Central memory CD4-positive, alpha-beta T cell (primary cell): ENCODE measurements at places on chromosomes 2 and 18.
A peak's percentile ranks its signal among the peaks of the same experiment; 100 is the strongest.

DNA sequence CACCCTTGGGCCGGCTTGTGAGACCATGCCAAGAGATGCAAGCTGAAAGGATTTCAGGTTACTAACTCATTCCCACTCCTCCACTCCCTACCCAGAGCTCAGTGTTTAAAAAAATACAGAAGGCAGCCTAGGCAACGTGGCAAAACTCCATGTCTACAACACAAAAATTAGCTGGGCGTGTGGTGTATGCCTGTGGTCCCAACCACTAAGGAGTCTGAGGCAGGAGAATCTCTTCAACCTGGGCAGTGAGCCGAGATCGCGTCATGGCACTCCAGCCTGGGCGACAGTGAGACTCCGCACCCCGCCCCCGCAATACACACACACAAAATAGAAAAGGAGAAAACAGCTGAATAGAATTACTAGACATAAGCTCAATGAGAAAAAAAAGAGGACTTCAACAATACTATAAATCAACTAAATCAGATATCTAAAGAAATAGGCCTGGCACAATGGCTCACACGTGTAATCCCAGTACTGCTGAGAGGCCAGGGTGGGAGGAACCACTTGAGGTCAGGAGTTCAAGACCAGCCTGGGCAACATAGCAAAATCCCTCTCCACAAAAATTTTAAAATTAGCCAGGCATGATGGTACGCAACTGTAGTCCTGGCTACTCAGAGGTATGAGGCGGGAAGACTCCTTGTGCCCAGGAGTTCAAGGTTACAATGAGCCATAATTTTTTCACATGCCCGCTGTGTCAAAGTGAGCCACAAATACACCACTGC, 10.1 kb downstream of the IWS1 start:
- DNase-seq, result no peak

DNA sequence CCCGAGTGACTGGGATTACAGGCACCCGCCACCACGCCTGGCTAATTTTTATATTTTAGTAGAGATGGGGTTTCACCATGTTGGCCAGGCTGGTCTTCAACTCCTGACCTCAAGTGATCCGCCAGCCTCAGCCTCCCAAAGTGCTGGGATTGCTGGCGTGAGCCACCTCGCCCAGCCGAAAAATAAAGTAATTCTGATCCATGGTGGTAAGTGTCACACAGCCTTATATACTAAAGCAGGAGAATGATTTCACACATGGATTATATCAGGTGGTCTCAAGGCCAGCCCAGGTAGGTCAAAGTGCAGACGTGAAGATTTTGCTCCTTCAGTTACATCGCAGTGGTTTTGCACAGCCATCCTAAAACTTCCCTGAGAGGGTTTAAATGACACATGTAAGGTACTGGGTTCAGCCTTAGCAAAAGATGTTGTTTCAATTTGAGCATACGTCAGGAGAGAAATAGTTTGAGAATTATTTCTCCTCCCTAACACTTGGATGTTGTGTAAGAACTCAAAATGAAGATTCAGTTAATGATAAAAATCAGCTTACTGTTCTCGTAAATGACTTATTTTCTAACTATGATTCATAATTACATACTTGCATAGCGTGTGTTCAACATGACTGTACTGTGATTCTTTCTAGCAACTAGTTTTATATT, 93.0 kb upstream of the SLC39A10 start:
- peak; percentile 12 for DNase-seq

DNA sequence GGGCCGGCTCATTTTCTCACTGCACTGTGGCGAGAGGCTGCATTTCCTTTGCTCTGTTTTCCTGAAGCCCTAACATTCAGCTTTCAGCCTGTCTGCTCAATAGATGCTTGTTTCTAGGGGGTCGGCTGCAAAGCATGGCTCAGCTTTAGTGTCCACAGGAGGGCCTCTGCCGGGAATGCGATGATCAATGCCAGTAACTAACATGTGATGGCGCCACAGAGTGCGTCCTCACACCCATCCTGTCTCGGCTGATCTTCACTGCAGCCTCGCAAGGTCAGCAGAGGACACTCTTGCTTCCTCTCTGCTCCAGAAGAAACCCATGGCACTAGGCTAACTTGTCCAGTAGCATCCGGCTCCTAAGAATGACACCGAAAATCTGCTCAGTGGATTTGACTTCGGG, 156.4 kb upstream of the PXDN start:
- no peak for DNase-seq

DNA sequence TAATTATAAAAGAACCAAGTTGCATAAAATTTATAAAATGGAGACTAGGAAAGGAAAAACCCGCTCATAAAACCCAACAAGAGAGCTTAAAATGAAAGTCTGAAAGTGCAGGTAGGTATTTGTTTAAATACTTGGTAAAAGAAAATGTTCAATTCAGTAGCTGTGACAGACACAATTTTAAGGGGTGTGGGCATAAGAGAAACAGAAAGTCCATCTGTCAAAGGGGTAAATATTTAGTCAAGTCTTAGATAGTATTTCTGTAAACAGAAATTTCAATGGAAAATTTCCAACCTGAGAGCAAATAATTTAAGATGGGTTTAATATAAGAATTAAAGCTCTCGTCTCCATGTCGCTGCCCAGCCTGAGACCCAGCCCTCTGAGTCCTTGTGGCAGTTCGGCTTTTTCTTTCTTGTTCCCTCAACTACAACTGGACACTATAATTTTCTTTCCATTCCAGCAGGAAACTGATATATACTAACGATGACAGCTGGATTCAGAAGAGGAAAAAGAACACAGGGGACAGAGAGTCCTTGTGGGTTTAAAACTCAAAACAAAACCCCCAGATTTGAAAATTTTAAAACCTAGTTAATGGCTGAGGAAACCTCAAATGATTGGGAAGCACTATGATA, 88.0 kb upstream of the ZFP36L2 start:
- DNase-seq, result no peak

- no peak for DNase-seq
Observed at GRCh38 chr2:66862885-66863650, 428.1 kb downstream of the MEIS1 start.

DNA sequence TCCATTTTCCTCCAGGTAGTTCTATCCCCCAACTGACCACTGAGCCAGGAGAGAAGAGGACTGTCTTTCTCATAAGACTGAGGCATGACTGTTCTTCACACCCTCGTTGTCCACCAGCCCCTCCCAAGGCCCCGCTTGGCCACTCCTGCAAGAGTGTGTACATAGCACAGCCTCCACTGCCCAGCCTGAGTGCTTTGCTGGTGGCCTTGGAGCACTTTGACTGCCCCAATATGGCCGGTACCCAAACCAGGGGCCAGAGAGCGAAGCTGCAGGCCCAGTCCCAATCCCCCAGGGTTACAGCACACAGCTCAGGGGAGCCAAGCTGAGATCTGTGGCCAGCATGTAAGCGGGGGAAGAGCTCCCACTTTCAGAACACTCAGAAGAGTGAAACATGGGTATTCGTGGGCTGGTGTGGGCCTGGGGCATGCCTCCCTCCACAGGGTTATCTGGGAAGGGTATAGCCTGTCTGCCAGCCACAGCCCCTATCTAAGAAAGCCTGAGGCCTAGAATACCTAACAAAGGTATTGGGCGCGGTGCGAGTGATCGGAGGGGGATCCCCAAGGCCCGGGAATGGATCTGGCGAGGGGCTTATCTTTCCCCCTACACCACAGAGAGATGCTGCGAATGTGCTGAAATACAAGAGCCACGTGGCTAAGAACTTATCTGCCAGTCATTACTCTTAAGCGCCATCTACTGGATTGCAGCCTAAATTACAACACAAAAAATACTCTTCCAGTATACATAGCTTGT, 163.8 kb downstream of the WDPCP start:
- peak; percentile 2 for DNase-seq
